ENCODE measurements at places on chromosomes 16 and 17. TPM values are rescaled to one million over a fixed set of nuclear protein-coding genes. Genes with fewer than 3 reads are reported as not detected.

Gene KRT31
- not detected for polyA plus RNA-seq

Gene UNC45B
- polyA plus RNA-seq: not detected

Gene GFER
- 34.9 TPM for polyA plus RNA-seq

Gene RPRML
- 0.20 TPM for polyA plus RNA-seq

Gene TERB1
- polyA plus RNA-seq: 0.17 TPM

GRCh38 chr17:45900136-45900535, 5.8 kb downstream of the MAPT start:
- DNase-seq: no peak

- no peak for DNase-seq
Observed at GRCh38 chr17:50687200-50688066, 20.3 kb downstream of the ANKRD40 start.

DNA sequence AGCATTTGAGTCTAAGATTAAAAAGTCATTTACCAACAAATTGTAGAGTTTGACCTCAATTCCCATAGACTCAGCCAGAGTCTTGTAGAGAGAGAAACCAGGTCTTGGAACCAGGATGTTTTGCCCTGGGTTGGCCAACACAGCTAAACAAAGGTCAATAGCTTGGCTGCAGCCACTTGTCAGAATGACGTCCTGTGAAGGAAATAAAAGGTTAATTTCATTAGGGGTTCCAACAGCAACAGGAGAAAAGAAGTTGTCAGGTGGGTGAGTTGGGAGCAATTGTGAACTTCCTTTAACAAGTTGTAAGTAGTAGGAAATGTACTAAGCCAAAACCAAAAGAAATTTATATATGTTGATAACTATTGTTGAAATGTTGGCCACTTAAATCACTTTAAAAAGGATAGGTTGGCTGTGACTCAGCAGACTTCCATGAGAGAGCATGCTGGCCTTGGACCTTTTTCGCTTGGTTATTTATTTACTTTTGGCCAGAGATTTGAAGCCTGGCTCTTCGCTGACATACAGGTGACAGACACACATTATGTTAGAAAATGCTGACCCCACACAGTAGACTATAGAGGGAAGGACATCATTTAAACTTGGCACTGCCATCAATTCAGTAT, 4.3 kb downstream of the TAT start:
- DNase-seq: no peak

- DNase-seq: no peak
Observed at GRCh38 chr16:8237452-8237851, 352.9 kb downstream of the TMEM114 start.

- DNase-seq: no peak
Observed at GRCh38 chr16:68088130-68088972, 3.2 kb downstream of the NFATC3 start.

DNA sequence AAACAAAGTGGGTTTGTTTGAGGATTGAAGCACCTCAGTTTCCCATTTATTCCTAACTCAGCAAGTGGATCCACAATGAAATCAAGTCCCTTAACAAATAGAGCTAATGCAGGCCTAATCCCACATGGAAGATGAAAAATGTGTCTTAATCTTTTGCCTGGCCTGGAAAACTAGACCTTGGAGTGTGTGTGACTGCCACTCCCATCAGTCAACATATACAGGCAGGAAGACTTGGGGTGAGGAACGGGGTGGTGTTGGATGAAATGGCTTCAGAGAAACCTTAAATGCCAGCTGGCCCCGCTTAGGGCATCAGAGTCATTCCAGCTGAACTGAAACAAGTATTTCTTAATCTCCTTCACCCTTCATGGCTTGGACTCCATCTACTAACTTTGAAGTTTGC, 269.5 kb downstream of the MAF start:
- no peak for DNase-seq

GRCh38 chr17:55237841-55238178, 26.9 kb upstream of the HLF start:
- DNase-seq: no peak

- no peak for DNase-seq
Observed at GRCh38 chr17:58280480-58281217, at the start of gene MPO. TSS of gene MPO (minus strand) at chr17:58280935. CDS start at chr17:58280758, 177 bp downstream.

- DNase-seq: no peak
Observed at GRCh38 chr16:30006095-30006473, 4.7 kb downstream of the DOC2A start.

DNA sequence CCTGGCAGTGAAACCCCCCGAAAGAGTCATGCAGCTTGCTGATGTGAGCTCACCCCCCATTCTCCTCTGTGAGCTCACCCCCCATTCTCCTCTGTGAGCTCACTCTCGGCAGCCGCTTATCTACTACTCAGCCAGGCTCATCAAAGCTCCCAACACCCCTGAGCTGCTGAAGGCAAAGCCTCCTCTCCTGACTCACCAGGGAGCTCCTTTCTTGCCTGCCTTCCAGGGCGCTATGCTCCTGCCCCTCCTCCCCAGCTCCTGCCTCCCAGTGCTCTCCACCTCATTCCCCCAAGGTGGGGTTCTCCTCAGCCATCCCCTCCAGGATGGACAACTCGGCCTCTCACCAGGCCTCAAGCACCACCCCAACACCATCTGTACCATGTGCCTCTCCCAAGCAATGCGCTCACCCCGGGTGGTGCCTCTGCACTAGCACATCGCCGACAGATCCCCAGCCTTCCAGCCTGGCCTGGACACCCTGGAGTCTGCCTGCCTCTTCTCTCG, 27.7 kb upstream of the FAAP100 start:
- DNase-seq: no peak

GRCh38 chr16:50311134-50311528, 44.8 kb downstream of the ADCY7 start:
- no peak for DNase-seq
